ENCODE measurements at places on chromosomes 13 and 19. TPM values are rescaled to one million over a fixed set of nuclear protein-coding genes. Genes with fewer than 3 reads are reported as not detected.

DNA sequence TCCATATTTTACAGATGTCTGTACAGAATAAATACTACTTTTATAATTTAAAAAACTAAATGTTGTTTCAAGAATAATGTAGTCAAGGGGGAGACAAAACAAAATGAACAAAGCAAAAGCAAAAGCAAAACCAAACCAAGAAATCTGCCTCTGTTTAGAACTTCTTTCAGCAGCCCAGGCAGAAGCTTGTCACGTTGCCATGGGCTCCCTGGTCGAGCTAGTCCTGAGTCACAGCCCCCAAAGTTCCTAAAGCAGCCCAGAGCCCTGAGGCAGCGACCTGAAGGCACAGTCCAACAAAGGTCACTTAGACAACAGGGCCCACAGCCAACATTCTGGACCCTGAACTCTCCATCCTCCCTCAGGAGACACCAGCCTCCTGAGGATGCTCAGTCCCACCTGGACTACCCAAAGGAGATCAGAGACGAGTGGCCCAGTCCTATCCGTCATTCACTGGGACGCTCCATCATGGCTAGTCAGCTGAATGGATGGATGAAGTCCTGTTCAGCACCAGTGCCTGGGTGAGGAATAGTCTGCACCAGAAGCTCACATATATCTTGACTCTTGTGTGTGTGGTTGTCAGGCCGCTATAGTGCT is 41.7 kb downstream of the SIAH3 start:
- no peak for DNase-seq

GRCh38 chr13:24185591-24186232 is 25.2 kb downstream of the SPATA13 start:
- DNase-seq = no peak

- DNase-seq = no peak
Measured at GRCh38 chr19:48656840-48657474, 11.0 kb upstream of the CA11 start.

DNA sequence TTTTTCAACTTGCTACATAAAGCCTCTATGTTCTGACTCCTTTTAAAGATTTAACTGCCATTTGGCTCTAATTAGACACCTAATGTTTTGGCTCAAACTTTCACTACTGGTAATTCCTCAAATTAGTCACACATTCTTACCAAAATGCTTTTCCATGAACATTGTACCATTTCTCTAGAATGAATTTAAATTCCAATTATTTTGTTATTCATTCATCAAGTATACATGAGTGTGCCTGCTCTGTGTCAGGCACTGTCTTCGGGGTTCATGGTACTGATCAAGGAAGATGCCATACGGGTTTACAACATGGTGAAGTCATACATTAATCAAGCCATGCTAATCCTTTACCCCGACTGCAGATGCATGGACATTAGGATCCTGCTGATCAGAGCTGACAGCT is 69.1 kb upstream of the POSTN start:
- DNase-seq = no peak

- DNase-seq = no peak
Measured at GRCh38 chr19:21704320-21704719, 63.1 kb downstream of the ZNF100 start.

- no peak for DNase-seq
Measured at GRCh38 chr13:40434516-40435397, 231.7 kb downstream of the FOXO1 start.

SIGLEC9 gene
- 2.2 TPM for total RNA-seq

DNA sequence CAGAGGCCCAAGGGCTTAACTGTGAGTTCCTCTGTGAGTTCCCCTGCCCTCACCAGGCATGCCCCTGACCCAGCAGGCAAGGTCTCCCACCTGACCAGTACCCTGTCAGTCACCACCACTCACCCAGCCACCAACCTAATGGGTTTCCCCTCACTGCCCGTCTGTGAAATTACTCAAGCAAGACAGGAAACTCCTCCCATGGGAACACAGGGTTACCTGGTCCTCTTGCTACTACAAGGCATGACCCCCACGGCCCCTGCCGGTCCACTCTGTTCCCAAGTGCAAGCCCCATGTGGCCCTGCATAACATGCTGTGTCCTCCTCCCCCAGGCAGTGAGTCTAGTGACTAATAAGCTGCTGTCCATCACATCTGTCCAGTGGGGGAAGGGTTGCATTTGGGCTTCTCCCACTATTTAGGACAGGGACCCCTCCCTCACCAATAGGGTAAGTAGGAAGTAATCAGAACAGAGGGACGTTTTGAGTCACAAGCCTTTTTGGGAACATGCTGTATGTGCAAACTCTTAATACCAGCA is 8.0 kb upstream of the DHRS12 start:
- no peak for DNase-seq

DNA sequence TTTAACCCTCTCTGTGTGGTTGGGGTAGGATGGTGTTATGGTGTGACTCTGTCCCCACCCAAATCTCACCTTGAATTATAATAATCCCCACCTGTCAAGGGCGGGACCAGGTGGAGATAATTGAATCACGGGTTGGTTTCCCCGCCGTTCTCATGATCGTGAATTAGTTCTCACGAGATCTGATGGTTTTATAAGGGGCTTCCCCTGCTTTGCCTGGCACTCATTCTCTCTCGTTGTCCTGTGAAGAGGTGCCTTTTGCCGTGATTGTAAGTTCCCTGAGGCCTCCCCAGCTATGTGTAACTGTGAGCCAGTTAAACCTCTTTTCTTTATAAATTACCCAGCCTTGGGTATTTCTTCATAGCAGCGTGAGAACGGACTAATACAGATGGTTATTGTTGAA is 68.8 kb downstream of the ARHGEF7 start:
- DNase-seq = no peak

DNA sequence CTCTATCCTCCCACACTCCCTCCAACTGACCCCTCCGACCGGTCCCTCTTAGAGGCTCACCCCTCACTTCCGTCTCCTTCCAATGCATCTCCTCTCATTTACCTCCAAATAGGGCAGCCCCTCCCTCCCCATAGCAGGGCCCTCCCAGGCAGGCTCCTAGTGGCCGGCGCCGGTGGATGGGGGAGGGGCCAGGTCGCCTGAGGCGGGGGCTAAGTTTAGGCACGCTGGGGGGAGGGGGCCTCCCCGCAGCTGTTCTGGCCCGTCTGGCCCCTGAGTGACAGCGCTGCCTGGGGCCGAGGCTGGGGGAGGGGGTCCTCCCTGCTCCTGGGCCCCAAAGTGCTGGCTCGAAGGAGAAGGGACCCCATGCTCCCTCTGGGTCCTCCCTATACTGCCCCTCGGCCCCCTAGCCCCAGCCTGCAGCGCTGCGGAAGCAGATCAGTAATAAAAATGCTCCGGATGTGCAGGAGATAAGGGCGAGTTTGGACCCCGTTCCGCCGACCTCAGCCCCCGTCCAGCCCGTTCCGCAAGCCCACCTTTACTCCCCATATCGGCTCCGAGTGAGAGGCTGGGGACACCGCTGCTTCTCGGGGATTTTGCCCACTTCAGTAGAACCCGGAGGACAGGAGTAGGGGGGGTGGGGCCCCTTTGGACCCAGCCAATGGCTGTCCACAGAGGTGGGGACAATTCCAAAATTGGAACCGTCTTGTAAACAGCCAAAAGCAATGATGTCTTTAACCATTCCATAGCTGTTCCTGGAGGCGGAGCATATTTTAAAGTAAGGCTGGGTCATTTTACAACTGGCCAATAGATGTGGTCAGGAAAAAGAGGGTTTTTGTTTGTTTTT is 4.0 kb downstream of the RTN2 start:
- DNase-seq = no peak

- no peak for DNase-seq
Measured at GRCh38 chr13:59319276-59319675, 844.5 kb downstream of the DIAPH3 start.

- DNase-seq = no peak
Measured at GRCh38 chr13:90613076-90613795, 734.3 kb upstream of the MIR17HG start.

- no peak for DNase-seq
Measured at GRCh38 chr13:109615721-109616420, 170.5 kb downstream of the IRS2 start.

DNA sequence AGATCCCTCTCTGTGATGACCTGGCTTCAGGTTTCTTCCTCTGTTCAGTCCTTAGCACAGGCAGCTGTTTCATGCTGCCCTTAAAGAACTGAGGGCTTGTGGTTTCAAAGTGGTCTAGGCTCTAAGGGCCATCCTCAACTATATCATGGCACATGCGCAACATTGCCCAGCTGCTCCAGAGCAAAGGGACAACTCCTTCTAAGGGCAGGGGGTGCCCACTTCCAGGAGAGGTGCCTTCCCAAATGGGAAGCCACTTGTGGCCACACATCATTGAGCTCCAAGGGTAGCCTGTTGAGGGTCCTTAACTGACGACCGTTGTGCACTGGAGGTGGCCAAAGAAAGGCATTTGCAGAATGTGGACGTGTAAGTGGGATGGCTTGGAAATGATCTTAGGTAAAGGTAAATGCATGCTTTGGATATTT is 7.3 kb downstream of the GPR183 start:
- no peak for DNase-seq

DNA sequence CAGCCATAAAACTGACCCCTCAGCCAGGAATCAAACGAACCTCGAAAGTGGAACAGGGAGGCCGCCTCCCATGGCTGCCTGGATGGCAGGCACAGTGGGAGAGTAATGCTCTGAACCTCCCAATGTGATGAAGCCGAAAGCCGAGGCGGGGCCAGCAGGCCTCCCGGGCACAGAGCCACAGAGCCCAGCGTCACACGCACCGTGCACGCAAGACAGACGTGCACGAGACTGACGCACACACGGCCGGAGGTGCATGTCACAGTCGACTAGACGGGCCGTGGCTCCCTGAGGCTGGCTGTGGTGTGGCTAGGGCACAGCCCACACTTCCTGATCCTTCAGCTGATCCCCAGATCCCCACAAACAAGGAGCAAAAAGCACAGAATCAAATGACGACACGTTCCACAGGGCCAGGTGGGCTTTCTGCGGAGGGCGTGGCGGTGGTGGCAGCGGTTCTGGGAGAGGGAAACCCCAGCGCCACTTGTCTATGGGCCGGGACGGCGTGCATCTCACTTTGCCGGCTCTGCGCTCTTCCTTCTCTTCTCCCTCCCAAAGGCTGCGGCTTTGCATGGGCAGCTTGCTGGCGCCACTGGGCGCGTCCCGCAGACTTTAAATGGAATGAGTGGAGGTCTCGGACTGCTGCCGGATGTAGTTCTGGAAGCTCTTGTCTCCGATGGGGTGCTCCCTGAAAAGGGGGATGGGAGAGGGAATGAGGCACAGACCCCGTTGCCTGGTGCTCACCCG is 5.0 kb upstream of the C13orf46 start:
- DNase-seq = no peak

GRCh38 chr19:50264483-50265186 is 61.2 kb downstream of the MYH14 start:
- DNase-seq = no peak

TMTC4 gene
- total RNA-seq = 15.7 TPM

SLC10A2 gene
- not detected for total RNA-seq

DNA sequence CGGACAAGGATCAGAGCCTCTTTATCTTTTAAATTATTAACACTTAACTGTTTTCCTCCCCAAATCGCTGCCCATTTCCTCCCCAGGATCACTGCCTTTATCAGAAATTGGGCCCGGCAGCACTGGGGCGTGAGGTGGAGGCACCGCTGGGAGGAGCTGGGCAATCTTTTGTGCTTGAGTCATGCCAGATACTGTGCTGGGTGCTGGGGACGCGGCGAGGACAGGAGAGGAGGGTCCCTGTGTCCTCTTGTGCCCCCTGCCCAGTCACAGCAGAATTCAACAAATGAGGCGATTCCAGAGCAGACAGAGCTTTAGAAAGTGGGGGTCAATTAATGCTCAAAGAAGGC is 347.8 kb downstream of the ZNF536 start:
- no peak for DNase-seq

MYH14 gene
- total RNA-seq = not detected

DNA sequence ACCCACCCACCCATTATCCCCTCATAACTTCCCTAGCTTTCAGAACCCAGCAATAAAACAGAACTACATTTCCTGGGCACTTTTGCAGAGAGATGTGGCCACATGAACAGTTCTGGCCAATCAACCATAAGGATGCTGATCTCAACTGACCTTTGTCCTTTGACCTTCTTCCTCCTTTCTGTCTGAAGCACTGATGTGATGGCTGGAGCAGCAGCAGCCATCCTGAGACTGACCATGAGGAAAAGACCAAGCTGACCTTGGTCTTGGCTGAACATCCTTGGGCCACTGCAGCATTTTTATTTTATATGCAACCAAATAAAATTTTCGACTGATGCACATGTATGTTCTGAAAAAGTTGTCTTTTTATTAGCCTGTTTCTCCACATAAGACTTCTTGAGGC is 33.1 kb upstream of the CACNA1A start:
- DNase-seq = no peak

DNA sequence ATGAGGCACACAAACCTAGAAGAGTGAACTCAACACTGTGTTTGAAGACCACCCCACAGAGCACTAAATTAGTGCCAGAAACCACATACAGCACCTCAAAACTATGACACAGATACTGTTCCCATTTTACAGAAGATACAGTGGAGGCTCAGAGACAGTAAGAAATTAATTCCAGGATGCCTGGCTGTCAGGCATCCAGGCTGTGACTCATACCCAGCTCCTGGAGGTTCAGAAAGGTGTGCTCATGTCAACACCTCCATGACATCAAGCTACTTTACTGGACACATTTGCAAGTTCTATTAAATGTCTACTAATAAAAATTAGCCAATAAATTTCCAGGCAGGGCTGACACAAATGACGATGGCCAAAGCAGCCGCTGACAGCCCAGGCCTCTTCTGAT is 176.3 kb downstream of the ABCC4 start:
- no peak for DNase-seq

DNA sequence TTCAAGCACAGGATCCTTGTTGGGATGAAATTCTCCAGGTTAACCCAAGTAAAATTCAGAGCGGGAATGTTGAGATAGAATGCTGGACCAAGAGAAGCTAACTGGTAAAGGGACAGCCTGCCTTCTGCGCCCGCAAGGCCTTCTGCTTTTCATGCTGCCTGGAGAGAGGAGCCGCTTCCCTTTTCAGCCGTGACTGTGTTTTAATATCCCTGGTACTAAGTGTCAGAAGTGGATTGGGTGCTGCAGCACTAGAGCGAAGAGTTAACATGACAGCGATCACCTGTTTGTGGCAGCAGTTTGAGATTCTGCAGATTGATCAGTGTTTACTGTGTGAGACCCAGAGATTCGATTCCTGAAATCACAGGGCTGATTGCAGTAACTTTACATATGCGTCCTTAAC is 197.4 kb upstream of the ZNF536 start:
- DNase-seq = no peak

DCT gene
- 0.74 TPM for total RNA-seq

DNA sequence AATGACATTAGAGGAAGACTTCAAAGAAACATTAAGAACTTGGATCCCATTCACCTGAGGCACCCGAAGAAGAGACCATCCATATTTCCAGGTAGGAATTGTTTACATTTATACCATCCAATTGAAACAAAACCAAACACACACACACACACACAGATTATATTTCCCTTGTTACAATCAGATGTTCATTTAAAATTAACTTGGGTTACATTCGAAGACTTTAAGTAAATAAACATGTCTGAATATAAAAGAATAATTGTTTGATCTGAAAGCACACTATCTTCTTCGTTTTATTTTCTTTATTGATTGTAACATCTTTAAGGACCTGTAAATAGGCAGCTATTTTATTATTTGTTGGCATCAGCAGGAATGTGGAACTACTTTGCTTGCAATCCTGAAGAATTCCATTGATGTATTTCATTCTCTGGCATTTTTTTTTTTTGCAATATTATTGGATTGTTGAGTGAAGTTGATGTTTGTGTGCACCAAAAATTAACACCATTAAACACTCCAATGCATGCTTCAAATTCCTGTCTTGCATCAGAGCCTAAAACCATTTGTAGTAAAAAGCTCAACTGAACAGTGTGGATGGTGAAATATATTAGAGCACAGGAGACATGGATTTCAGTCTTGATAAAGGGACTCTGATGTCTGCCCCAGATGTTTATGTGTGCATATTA is 85.3 kb upstream of the FRY start:
- DNase-seq = no peak
